ENCODE measurements at places on chromosomes 11 and 22.

- DNase-seq = no peak
These were observed 6.0 kb downstream of the CKAP5 start for GRCh38 chr11:46840116-46840515.

DNA sequence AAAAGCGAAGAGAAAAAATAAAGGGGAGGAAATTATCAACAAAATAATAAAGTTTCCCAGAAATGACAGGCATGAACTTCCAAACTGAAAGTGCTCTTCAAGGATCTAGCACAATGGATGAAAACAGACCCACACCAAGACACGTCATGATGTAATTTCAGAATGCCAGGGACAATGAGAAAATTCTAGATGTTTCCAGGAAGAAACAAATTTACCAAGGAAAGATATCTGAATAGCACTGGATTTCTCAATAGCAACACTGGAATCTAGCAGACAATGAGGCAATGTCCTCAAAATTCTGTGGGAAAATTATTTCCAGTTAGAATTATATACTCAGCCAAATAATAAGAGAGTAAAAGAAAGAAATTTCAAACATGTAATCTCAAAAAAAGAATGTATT is 46.0 kb downstream of the DENND5A start:
- DNase-seq = no peak

DNA sequence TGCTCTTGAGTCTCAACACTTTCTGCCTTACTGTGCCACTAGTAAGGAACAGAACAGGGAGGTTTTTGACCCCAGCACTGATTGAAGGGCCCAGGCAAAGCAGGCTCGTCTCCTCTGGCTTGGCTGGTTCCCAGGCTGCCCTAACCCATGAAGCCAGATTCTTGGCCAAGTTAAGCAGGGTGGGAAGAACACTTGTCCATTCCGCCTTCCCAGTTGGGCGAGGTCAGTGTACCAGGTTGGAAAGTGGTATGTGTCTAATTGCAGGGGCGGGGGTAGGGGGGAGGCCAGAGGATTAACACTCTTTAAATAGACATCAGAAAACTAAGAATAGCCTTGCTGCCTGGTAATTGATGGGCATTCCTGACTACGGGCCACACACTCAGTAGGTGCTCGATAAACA is 14.4 kb downstream of the TIMP3 start:
- DNase-seq = no peak

GRCh38 chr22:39106326-39106725 is 9.3 kb downstream of the APOBEC3H start:
- DNase-seq = no peak

- no peak for DNase-seq
These were observed 151.7 kb downstream of the STK33 start for GRCh38 chr11:8442301-8442700.

GRCh38 chr11:29913352-29913751 is 103.5 kb downstream of the KCNA4 start:
- DNase-seq = no peak

DNA sequence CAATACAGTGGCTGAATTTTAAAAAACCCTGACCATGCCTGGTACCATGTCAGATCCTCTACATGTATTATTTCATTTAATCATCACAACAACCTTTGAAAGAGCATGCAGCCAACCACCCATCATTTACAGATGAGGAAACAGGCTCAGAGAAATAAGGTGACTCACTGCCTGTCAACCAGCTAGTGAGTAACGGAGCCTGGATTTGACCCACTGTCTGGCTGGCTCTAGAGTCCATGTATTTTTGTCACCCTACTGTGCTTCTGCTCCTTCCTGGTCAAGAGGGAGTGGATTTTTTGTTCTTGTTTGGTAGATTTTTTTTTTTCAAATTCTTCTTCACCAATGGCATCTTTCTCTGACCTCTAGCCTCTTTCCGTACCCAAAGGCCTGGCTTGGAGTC is 77.4 kb downstream of the CWC15 start:
- DNase-seq = no peak
